ENCODE measurements at places on chromosomes 16 and 17. TPM values are rescaled to one million over a fixed set of nuclear protein-coding genes. Genes with fewer than 3 reads are reported as not detected.

NEUROD2 gene
- not detected for total RNA-seq

WFIKKN2 gene
- 0.71 TPM for total RNA-seq

KRTAP4-4 gene
- not detected for total RNA-seq

PDPR gene
- 31.8 TPM for total RNA-seq

DNA sequence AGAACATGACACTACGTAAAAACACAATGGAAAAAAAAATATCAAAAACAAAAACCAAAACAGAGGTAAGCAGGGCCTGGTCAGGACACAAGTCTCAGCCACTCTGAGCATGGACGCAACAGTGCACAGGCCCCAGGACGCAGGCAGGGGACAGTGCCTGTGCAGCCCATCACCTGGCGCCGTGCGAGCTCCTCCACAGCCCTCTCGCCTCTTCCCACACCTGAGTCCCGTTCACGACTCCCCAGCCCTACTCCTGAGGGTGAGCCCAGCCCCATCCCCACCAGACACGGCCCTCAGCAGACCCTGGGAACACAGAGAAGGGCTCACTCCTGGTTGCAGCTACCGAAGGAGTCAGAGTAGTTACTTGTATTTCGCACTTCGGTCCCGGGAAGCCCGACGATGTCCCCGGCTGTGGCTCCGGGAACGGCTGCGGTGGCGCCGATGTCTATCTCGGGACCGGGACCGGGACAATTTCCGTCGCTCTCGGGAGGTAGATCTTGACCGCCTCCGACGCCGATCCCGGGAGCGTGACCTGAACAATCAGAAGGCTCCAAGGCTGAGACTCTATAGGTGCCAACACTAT lies 9.4 kb downstream of the HBQ1 start:
- H3K4me1 ChIP-seq: no peaks in the 10 kb centered on the region
- H3K27me3 ChIP-seq: no peaks in the 10 kb centered on the region
- no peak for DNase-seq
- no peak overlapping the region for H3K27ac ChIP-seq

- no peak overlapping the region for H3K27ac ChIP-seq
- H3K4me3 ChIP-seq: no peak overlapping the region
- no peaks in the 10 kb centered on the region for H3K27me3 ChIP-seq
- DNase-seq: no peak
- no peaks in the 10 kb centered on the region for H3K36me3 ChIP-seq
- no peaks in the 10 kb centered on the region for H3K4me1 ChIP-seq
Observed at GRCh38 chr17:7095625-7096024, 15.6 kb upstream of the CLEC10A start.

DNA sequence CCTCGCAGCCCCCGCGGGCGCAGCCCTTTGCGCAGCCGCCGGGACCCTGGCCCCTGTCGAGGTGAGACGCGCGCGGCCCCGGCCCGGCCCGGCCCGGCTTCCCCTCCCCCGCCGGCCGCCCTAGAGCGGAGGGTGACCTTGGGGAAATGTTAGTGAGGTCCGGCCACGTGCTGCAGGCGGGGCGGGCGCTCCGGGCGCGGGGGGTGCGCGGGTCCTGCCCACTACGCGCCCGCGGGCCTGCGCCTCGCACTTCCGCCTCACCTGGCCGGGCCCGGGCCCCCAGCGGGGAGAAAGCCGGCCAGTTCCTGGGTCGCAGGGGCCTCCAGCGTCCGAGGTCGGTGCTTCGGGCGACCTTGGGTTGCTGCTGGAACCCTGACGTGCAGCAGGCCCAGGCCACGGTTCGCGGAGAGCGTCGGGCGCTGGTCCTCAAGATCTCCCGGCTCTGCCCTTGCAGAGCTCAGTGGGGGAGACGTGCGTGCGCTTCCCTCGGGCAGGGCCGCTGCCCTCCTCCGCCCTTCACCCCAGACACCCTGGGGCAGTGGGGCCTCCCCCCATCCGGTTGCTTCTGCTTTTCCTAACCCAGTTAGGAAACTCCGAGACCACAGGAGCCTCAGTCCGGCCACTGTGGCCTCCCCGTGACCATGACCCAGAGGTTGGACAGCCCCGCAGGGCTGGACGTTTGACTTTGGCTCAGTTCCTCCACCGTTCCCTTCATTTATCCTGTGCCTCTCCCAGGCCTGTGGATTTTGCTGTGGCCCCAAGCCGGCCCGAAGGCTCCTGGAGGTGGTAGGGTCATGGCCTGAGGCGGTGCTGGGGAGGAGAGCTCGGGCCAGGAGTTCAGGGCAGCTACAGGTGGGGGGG lies 791 bp downstream of the MCRIP2 start:
- H3K4me3 ChIP-seq: peak overlapping the region; percentile 95
- no peaks in the 10 kb centered on the region for H3K27me3 ChIP-seq
- peaks cover 3% of the 10 kb centered on the region for H3K36me3 ChIP-seq

DNA sequence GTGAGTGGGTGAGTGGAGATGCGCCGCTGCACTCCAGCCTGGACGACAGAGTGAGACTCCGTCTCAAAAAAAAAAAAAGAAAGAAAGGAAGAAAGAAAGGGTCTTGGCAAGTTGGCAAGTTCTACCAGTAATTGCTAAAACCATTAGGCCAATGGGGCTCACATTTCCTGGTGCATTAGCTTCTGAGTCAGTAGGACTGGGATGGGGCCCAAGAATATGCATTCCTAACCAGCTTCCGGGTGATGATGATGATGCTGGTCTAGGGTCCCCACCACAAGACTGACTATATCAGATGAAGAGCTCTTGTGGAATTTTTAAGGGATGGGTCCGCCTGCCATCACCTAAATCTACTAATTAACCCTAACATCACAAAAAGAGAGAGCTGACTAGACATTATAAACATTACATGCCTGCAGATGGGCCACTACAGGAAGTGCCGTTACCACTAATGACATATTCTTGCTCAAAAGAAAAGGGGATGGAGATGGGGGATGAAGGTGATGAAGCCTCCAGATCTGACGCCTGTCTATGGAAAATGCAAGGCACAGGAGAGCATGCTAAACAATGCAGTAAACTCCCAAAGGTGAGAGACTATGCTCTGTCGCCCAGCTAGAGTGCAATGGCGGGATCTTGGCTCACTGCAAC lies 13.1 kb downstream of the MYH11 start:
- H3K27ac ChIP-seq: peak overlapping the region; percentile 95
- peak overlapping the region; percentile 30 for H3K4me3 ChIP-seq
- H3K27me3 ChIP-seq: no peaks in the 10 kb centered on the region

CSNK2A2 gene
- 43.6 TPM for total RNA-seq
